ENCODE measurements at places on chromosomes 4 and X.
A peak's percentile ranks its signal among the peaks of the same experiment; 100 is the strongest.

DNA sequence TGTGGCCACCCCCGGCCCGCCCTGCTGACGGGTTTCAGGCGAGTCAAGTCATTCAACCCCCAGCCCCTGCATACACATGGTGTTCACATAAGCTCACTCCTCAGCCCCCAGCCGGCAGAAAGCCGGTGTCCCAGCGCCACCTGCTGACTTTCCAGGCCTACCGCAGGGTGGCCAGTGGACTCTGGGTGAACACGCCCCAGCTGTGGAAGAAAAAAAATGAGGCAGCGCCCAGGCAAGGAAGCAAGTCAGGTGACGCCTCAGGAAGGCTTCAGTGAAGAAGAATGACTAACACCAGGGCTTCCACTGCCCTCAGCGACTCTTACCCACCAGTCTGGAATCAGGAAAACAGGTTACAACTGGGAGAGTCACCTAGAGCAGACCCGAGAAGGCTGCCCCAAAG is 15.8 kb downstream of the BCAP31 start:
- DNase-seq = peak; percentile 83

DNA sequence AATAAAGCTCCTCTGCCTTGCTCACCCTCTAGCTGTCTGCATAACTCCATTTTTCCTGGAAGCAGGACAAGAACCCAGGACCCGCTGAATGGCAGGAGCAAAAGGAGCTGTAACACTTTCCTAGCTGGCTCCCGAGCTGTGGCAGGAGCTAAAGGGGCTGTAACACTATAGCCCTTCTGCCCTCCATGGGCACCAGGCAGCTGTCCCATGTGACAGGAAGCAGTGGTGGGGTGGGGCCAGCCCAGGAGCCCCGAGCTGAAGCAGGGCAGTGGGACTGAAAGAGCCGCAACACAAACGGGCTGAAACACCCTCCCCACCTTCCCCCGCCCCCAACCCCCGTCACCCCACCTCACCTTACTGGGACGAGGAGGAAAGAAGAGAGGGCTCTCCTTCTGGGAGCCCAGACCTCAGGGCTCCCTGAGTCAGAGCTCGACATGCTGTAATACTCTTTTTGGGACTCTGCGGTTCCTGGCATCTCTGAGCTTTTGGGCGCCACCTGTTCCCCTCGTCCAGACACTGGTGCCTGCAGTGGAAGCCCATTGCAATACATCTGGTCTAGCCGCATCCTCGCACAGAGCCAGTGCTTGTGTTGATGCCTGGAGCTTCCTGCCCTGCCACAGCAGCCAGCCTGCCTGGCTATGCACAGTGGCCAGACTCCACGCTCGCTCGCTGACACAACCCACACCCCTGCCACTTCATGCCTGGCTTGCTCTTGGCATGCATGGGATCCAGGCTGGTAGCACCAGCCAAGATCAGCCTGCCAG is 39.4 kb downstream of the PPM1K start:
- no peak for DNase-seq

DNA sequence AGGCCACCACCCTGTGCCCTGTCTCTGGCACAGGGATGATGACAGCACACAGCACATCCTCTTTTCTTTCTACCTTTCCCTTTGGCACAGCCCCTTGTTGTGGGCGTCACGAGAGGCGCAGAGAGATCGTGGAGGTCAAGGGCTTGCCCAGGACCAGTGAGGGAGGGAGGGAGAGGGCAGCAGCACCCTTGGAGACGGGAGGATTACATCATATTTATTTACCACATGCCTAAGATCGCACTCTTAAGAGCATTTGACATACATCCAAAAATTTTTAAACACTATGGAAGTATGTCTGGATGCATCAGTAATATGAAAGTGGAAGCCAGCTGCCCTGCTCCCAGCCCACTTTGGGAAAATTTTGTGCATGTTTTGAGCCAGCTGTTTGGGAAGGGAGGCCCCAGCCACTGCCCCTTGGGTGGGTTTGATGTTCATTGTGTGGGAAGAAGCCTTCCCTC is 12.7 kb downstream of the WFS1 start:
- no peak for DNase-seq

- DNase-seq = no peak
Measured at GRCh38 chr4:162935214-162935613, 231.5 kb downstream of the NAF1 start.

- no peak for DNase-seq
Measured at GRCh38 chrX:153527208-153527607, 9.8 kb downstream of the ATP2B3 start.

GRCh38 chrX:9895225-9895912 is 71.8 kb upstream of the CLDN34 start:
- DNase-seq = no peak

- DNase-seq = no peak
Measured at GRCh38 chr4:165844161-165844560, 28.9 kb upstream of the TLL1 start.

GRCh38 chr4:101792056-101792590 is 1.6 kb downstream of the BANK1 start:
- DNase-seq = no peak

GRCh38 chrX:79162076-79162475 is 17.6 kb downstream of the GPR174 start:
- no peak for DNase-seq

GRCh38 chr4:41957634-41958033 is 22.4 kb downstream of the TMEM33 start:
- peak; percentile 42 for DNase-seq

- no peak for DNase-seq
Measured at GRCh38 chr4:134727696-134728095, 526.1 kb upstream of the PABPC4L start.

DNA sequence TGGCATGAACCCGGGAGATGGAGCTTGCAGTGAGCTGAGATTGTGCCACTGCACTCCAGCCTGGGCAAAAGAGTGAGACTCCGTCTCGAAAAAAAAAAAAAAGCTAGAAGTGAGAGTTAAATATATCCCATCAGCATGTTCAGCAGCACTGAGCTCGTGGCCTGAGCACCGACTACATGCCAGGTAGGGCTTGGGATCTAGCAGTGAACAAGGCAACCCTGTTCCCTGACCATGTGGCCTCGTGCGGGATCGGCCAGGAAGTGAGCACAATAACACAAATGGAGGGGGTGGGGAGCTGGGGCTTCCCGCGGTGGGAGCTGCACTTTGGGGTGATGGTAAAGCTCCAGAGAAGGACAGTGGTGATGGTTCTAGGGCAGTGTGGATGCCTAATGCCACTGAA is 193.7 kb upstream of the PSAPL1 start:
- no peak for DNase-seq

DNA sequence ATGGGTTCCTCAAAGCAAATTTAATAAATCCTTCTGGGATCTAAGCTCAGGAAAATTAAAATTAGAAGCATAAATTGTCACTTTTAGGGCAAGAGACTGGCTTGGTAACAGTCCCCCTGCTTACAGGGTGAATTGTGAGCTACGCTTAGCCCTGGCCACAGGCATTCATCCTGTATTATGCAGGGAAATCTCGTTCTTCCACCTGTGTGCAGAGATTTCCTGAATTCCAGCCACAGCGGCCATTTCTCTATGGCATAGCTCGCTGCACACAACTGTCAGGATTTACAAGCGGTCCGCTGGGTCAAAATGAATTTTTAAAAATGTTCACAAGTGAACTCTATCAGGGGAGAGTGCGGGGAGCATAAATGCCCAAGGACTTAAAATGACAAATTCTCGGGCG is 111.9 kb downstream of the DCTD start:
- no peak for DNase-seq
